ENCODE measurements at places on chromosomes 7 and 10.
A peak's percentile ranks its signal among the peaks of the same experiment; 100 is the strongest.

DNA sequence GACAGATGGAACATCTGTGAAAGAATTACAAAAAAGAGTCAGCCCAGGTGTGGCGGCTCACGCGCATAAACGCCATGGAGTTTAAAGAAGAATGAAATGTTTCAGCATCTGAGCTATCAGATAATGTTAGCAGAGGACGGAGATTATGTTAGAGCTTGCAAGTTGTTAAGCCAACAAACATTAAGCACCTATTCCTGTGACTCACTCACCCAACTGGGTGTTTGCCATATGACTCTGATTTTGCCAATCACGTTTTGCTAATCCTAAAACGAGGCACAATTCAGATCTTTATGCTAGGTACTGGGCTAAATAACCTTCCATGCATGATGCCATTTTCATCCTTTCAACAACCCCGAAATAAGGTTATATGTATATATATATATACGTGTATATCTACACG lies 29.0 kb upstream of the CCNY start:
- DNase-seq = no peak

DNA sequence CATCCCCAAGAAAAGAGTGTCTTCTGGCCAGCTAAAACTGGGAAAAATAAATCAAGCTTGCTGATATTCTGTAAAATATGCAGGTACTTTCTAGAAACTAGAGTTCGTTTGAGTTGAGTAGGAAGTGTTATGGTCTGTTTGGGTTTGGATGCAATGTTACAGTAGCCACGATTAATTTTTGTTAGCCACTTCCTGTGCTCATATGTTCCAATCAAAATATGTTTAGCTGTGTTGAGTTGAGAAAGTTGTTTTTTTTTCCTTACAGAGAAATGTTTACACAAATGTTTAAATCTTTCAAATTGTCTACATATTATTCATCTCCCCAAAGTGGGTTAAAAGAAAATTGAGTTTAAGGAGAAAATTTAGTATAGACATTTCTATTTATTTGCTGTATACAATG lies 11.3 kb upstream of the LAMB1 start:
- no peak for DNase-seq

DNA sequence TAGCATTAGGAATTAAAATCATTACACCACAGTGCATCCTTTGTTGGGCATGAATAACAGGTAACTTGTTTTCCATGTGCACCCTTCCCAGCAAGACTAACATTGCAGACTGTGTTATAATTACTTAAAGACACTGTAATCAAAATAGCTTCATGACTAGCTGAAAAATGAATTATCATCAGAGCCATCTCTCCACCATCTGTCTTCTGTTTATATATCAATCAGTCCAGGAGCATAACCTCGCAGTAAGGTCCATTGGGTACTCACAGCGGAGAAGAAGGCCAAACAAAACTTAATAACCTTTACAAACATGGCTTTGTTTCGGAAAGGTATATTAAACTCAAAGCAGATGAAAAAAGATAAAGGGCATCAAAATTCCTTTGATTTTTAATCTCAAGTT lies 90.6 kb downstream of the ODAD2 start:
- no peak for DNase-seq

DNA sequence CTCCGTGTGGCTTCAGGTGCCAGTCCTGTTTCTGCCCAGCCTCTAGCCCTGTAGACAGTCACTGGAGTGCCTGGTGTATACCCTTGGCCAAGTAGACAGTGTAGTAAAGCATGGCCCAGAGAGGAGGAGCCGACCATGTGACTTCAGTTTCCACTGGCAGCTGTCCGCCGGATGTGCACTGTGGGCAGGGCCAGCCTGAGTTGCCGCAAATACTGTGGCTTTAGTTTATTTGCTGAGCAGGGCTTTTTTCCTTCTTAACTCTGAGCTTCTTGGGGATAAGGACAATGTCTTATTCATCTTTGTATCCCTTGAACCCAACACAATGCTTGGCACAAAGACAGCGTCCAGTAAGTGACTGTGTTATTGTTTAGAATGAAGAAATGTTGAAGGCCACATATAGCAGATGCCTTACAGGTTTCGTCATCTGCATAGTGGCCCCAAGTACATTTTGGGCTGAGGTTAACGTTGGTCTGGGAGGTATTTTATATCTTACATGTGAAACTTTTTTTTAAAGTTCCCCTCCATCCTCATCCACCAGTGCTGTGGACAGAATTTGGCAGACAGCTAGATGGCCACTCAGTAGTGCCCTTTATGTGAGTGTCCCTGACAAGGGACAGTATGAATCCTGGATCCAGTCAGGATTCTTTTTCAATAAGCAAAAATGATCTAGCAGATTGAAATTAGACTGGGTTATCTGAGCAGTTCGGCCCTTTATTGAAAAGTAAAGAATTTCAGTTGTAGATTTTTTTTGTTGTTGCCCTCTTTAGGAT lies 40.6 kb downstream of the CYP17A1 start:
- no peak for DNase-seq

DNA sequence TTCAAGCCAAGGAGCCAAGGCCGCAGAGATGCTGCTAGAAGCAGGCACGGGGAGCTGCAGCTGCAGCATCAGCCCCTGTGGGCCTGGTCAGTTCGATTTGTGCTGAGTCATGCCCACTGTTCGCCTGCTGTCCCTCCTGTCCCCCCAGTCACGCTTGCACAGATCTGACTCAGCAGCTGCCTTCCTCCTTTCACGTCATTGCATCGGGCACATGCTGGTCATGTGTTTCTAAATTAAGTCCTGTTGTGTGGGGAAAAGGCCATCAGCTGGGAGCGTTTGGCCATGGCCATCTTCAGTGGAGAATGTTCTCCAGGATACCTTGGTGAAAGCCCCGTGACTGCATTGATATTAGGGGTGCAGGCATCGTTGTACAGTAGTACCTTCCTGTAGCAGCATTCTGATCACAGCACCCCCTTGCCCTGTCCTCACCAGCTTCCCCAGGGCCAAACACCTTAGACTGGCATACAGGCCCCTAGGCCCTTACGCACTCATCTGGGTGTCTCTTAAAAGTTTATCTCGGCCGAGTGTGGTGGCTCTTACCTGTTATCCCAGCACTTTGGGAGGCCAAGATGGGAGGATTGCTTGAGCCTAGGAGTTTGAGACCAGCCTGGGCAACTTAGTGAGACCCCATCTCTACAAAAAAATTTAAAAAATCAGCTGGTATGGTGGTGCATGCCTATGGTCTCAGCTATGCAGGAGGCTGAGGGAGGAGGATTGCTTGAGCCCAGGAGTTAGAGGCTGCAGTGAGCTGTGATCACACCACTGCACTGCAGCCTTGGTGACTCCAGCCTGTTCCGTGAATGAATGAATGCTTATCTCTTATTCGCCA lies 23.2 kb downstream of the POR start:
- no peak for DNase-seq

DNA sequence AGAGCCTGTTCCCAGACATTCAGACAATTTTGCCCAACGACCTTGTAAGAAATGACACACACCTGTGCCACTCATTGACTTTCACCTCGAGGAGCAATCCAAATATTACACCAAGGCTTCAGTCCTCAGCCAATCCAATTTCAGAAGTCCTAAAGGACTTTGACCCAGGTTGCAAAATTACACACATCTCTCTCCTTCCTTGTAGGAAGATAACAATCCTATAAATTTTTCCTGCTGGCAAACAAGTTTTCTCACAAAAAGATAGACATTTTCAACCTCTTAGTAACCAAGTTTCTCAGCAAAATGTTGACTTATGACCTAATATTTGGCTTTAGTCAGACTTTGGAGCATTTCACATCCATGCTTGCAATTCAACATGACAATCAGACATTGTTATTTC lies 745.0 kb downstream of the GRID1 start:
- no peak for DNase-seq

GRCh38 chr7:112385516-112385915 lies 64.7 kb upstream of the IFRD1 start:
- DNase-seq = no peak

DNA sequence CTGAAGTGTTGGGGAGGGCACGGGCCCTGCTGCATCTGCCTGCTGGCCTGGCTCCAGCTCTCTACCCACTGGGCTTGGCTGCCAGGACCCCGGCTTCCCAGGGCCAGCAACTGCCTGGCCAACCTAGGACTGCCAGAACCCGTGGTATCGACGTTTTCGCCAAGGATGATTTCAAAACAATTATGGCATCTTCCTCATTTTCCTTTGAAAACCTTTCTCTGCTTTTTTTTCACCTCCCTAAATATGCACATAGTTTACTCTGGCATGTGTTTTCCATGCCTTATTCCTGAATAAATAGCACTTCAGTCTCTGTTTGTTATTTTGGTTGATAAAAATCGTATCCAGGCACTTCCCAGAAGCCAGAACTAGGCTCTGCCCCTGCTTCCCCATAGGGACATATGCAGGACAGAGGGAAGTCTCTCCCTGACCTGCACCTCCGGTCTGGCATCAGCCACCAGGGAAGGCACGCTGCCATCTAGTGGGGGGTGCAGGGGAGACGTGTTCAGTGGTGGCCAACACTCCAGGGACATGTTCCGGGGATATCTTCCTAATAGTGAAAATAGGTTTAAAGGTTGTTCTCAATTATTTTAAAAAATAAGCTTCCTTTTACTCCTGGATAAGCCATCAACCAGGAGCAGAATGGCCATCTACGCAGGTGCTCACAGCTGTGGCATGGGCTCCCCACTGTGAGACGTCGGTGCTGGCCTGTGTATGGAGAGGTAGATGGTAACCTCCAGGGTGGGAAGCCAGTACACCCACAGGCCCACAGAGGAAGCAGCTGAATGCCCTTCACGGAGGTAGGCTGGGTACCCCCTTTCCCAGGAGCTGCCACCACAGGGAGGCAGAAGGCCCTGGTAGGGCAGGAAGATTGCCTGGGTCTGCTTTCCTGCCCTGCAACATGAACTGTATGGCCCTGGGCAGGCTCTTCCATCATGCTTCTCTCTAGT lies 30.7 kb upstream of the ANTXRL start:
- DNase-seq = no peak

GRCh38 chr10:49653273-49653929 lies 26.1 kb upstream of the C10orf53 start:
- DNase-seq = no peak

DNA sequence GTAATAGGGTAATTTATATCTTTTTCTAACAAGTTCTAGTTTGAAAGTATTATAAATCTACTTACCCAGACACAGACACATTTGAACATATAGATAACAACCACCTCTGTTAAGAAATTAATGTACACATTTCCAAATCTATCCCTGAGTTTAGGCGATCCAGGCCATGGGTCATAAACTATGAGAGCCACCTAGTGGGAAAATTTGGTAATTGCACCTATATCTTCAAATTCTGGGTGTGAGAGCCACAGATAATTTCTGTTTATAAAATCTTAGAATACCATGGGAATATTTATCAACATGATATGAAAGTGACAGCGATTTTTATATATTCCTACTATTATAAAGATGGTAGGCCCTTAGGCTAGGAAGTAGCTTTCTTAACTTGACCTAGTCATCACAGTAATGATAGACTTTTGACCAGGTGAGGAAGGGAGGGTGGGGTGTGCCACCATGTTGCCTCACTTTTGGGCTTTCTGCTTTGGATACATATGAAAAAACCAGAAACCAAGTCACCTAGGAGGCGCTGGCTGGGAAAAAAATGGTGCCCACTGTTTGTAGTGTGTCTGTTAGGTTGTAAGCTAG lies 8.0 kb upstream of the EPHA1 start:
- DNase-seq = peak; percentile 8

DNA sequence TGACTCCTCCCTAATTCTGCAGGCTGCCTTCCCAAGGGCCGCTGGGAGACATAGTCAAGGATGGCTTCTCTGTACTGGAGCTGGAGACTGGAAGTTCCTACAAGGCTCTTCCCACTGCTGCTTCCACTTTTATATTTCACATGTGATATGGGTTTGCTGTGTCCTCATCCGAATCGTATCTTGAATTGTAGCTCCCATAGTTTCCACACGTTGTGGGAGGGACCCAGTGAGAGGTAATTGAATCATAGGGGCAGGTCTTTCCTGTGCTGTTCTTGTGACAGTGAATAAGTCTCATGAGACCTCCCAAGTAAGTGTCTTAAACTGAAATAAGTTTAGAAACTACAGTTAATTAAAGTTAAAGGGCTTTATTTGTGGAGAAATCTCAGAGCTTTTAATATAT lies 47.0 kb upstream of the BICC1 start:
- DNase-seq = no peak

DNA sequence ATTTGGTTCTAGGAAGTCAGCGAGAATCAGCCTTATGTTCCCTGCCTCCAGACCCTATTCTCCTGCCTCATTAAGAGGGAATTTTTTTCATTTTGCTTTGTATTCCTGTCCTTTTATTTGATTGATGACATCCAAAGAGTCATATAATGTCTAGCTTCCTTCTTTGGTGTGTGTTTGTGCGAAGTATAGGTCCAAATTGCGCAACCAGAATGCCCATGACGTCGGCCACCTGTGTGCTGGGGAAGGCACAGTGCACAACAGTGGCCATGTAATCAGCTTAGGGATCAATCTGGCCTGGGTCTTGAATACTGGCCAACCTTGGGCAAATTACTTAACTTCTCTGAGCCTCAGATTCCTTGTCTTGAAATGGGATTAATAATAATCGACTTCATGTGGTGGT lies 206.2 kb downstream of the VTI1A start:
- no peak for DNase-seq

DNA sequence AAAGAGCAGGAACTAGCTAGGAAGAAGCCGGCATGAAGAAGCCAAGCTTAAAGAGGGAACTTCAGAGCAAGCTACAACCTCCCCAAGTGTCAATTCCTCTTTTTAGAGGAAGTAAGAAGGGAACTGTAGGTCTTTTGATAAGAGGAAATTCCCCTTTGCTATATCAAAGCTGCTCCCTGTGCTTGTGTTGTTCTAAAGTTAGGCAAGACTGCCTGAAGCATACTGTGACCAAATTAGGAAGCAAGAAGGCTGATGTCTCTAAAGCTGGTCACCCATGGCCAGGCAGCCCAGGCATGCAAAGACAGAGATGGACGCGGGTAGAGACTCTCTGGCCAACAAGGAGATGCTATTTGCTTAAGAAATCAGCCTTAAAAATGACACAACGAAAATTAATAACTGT lies 87.9 kb downstream of the RNF216 start:
- DNase-seq = no peak

DNA sequence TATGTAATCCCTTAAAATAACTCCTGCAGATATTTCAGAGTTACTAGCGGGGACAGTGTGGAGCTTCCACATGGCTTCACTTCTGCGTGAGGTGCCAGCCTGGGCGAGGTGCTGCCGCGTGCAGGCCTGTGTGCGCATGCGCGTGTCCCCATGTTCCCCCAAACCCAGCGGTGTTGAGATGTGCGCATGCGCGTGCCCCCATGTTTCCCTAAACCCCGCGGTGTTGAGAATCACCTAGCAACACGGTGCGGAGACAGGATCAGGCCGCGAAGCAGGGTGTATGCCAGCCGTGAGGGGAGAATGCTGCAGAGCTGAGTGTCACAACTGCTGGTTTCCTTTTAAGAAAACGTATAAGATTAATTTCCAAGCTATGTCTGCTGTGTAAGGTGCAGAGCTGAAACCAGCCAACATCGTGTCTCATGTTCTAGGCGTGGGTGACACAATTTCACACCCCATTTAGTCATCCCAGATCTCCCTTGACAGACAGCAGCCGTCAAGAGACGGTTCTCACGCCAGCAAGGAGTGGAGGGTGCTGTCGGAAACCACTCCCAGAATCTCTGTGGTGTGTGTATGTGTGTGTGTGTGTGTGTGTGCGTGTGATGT lies 71.9 kb upstream of the ADARB2 start:
- no peak for DNase-seq

GRCh38 chr7:23661385-23661784 lies 18.6 kb upstream of the FAM221A start:
- DNase-seq = no peak

GRCh38 chr10:8418631-8419030 lies 364.1 kb downstream of the GATA3 start:
- no peak for DNase-seq

- DNase-seq = no peak
These were observed 102.3 kb upstream of the NUPR2 start for GRCh38 chr7:56218510-56218909.

Measured in cerebellar nuclear complex (tissue), 1 donor.